Ascending aorta (tissue), 2 donors: ENCODE measurements at places on chromosomes 7 and 10. TPM values are rescaled to one million over a fixed set of nuclear protein-coding genes. Genes with fewer than 3 reads are reported as not detected.

DNA sequence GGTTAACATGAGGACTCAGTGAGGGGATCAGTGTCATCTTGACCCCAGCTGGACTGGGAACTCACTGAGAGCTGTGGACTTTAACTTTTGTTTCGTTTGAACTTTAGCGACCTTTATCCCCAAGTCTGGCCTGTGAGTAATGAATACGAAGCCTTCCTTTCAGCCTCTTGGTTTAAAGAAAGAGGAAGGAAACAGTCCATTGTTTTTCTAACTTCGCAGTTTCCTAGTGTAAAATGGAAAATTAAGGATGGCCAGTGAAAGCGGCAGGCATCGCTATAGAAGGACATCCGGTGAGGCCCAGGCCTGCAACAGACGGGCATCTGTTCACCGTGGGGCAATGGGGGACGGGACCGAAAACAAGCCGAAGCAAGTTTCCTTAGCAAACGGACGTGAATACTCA is 44.1 kb upstream of the ADO start:
- no peak for DNase-seq

FAM25G gene
- not detected for total RNA-seq

- no peak for DNase-seq
Observed at GRCh38 chr10:10829576-10829975, 188.1 kb upstream of the CELF2 start.

SNCG gene
- total RNA-seq, result 250 TPM

GRCh38 chr7:74412056-74412455 is 41.6 kb upstream of the GTF2IRD1 start:
- no peak for DNase-seq

DNA sequence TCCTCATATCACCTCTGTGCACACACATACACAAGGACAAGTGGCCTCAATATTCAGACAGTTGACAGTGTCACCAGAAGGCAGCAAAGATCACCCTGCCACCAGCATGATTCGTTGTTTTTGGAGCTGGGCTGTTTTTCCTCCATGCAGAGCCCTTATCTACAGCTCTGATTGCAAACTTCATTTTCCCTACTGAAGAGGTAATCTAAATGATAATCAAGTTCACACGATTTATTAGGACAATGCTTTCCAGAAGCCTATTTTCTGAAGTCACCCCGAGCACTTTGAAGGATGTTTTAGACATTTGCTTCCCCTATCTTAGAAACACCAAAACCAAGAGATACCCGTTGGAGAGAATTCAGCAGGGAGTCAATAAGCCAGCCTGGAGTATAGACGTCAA is 46.0 kb upstream of the ADAM12 start:
- DNase-seq, result no peak

SPDYE17 gene
- total RNA-seq, result not detected

DNA sequence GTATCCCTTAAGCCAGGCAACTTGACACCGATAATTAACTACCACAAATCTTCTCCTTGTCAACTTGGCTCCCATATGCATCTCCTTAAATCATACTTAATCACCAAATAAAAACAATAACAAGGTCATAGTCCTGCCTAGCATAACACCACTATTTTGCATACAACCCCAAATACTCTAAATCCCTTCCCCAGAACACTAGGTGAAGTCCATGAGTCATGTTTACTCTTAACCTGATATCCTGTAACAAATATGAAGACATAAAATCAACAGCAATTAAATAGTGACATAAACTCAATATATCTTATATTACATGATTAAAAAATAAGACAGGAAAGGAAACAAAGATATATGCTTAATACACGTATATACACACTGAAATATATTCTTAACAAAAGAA is 362.0 kb downstream of the ETV1 start:
- DNase-seq, result no peak

DNA sequence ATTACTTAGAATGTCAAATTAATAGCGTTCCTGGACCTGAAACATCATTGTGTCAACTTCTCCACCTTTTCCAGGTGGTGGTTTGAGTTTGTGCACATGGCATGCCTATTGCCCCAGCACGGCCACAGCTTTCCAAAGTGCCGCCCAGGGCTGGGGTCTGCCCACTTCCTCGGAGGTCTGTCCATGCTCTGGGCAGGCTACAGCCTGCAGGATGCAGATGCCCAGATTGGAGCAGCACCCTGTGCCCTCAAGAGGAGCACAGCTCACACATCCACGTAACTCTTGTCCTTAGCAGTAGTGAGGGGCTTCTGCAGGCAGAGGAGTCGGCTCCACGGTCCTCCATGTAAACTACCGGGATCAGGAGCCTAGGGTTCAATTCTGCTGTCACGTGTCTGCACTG is 238.6 kb downstream of the EBF3 start:
- DNase-seq, result no peak

STMP1 gene
- 10.1 TPM for total RNA-seq

GRCh38 chr10:99560277-99561126 is 27.8 kb downstream of the NKX2-3 start:
- DNase-seq, result no peak

CALHM1 gene
- not detected for total RNA-seq

- no peak for DNase-seq
Observed at GRCh38 chr7:1419688-1420087, 39.6 kb downstream of the MICALL2 start.

- no peak for DNase-seq
Observed at GRCh38 chr10:99858849-99859248, 76.4 kb downstream of the ABCC2 start.

SKIDA1 gene
- not detected for total RNA-seq

GRCh38 chr7:93364806-93365205 is 132.6 kb downstream of the VPS50 start:
- no peak for DNase-seq

GRCh38 chr10:101807158-101807557 is 11.1 kb downstream of the OGA start:
- DNase-seq, result no peak

FBXL13 gene
- total RNA-seq, result 0.75 TPM

HOXA4 gene
- 2.1 TPM for total RNA-seq

GRCh38 chr10:104308439-104308903 is 29.8 kb downstream of the ITPRIP start:
- no peak for DNase-seq
